ENCODE measurements at places on chromosomes 12 and 14.

- DNase-seq = no peak
Observed at GRCh38 chr12:99170037-99170436, 477.5 kb upstream of the GARIN6 start.

DNA sequence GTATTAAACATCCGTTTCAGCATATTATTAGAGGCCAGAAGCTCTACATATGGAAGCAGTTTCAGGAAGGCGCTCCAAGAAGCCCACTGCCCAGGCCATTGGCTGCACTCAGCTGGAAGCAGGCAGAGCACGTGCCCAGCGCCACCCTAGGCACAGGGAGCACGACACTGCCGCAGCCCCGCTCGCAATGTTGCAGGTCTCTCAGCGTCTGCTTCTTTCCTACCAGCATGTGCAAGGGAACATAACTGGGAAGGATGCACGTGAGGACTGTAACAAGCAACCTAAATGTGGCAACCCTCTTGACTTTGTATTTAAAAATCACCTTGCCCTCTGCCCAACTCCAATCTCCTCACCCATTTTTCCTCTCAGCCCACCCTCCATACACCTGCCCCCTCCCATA, 3.5 kb downstream of the TMEM132D start:
- DNase-seq = no peak

- no peak for DNase-seq
Observed at GRCh38 chr14:60722107-60722356, 2.1 kb downstream of the SIX4 start.

GRCh38 chr12:105030820-105031807, 45.0 kb downstream of the NOPCHAP1 start:
- DNase-seq = no peak

DNA sequence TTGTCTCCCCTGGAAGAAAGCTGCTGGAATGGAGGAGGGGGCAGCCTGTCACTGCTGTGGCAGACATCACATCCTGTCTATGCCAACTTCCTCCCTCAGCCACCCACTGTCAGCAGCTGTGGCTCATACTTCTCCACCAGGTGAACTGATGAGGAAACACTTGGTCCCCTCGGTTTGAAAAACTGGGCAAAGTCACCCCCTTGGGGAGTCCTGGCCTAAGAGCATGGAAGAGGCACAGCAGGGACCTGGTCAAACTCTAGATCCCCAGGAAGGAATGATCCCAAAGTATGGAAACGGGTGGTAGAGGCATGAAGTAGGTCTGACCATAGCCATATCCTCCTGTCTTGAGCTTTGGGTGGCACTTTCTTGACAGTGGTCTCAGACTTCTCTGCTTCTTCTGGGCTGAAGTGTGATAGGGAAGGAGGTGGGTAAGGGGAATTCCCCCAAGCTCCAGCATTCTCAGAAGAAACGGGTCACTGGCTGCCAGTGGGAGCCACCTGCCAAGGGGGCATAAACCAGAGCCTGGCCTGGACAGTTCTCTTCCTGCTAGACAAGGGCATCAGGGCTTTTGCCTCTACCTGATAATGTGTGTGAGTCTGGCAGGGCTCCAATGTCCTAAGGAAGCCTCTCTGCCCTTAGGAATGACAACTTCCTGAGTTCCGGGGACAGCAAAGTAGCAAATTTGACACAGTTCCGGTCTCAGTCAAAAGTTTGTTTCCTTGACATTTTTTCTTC, 36.0 kb downstream of the FMNL3 start:
- peak; percentile 39 for DNase-seq

- DNase-seq = no peak
Observed at GRCh38 chr14:31934767-31935266, 142.3 kb upstream of the ARHGAP5 start.

- DNase-seq = no peak
Observed at GRCh38 chr14:100536721-100537445, 50.3 kb downstream of the BEGAIN start.

- no peak for DNase-seq
Observed at GRCh38 chr12:53358836-53359419, 21.0 kb upstream of the SP1 start.

DNA sequence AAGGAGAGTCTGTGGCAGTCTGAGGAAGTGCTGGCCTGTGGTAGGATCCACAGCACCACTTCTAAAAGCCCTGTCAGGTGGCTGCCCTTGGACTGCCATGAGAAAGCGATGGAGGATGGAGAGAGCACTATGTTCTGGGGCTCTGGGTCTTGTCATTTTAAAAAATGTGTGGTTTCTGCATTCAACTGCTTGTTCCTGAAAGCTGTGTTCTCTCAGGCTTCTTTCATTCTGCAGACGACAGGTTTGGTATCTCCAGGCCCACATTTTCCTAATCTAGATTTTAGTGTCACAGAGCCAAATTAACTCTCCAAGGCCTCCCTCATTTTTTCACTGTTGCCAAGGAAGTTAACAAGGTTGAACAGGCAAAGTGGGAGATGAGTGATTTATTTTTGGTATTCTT, 10.5 kb downstream of the OVCH1 start:
- DNase-seq = no peak

- DNase-seq = no peak
Observed at GRCh38 chr12:87981495-87981894, 47.7 kb downstream of the C12orf50 start.

GRCh38 chr12:113136990-113137511, 1.5 kb upstream of the RASAL1 start:
- DNase-seq = no peak

GRCh38 chr14:99270458-99271220, 1.4 kb downstream of the BCL11B start:
- no peak for DNase-seq

- DNase-seq = no peak
Observed at GRCh38 chr14:65483647-65484046, 71.1 kb downstream of the FUT8 start.

GRCh38 chr12:102479939-102480338, 424 bp downstream of the IGF1 start:
- no peak for DNase-seq

- DNase-seq = no peak
Observed at GRCh38 chr12:132178801-132179401, 34.6 kb downstream of the NOC4L start.

DNA sequence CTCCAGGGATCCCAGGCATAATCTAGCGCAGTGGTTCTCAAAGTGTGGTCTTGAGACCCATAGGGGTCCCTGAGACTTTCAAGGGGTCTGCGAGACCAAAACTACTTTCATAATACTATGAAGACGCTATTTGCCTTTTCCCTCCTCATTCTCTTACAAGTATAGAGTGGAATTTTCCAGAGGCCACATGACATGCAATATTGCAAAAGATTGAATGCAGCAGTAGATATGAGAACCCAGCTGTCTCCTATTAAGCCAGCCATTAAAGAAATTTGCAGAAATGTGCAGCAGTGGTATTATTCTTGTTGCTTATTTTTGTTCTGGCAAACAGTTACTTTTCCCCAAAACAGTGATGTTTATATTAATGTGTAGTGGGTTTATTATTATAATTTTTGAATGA, 62.8 kb downstream of the VWF start:
- no peak for DNase-seq

DNA sequence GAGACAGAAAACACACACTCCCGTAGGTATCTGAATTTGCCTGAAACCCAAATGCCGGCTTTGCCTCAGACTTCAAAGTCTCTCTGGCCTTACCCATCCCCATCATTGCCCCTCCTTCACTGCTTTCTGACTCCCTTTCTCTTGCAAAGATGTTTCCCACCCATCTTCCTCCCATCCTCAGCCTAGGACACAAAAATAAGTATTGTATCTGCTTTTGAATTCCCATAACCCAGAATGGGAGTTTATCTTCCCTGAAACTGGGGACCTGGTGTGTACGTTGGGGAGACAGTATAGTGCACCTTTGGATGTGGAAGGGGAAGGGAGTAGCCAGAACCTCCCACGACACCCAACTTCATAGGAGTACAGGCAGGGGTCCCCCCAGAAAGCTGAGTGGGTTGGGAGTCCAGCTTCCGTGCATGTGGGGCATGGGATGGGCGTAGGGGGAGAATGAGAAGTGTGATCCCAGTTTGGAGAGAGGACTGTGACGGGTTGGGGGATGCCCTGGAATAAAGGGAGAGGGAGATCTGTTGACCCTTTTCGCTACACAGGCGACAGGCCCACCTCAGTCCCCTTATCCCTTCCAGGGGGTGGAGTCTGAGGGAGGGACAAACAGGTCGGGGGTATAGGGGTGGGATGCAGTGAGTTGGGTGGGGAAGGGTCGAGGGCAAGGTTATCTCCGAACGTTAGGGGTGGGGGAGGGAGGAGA, 488 bp upstream of the KIF5A start:
- no peak for DNase-seq

- no peak for DNase-seq
Observed at GRCh38 chr14:71444030-71444822, 488.0 kb upstream of the RGS6 start.

- DNase-seq = no peak
Observed at GRCh38 chr14:98919434-98919833, 352.6 kb downstream of the BCL11B start.

GRCh38 chr12:70812136-70812535, 108.4 kb downstream of the PTPRR start:
- DNase-seq = no peak

DNA sequence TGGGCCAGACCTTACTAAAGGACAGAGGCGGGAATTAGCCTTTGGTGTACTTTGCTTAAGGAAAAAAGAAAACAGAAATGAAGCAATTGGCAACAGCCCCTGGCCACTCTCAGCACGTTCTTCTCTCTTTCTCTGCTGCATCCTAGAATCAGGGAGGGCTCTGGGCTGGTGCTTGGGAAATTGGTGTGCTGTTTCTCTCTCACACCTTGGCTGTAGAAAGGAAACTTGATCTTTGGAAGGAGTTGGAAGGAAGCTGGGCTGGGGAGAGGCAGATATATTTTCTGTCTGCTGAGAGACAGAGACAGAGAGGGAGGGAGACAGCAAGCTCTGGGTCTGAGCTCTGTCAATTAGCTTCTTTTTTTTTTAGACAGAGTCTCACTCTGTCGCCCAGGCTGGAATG, 27.4 kb downstream of the NOS1 start:
- DNase-seq = no peak

- DNase-seq = no peak
Observed at GRCh38 chr12:131894981-131895639, 688 bp downstream of the ULK1 start.

- DNase-seq = no peak
Observed at GRCh38 chr14:83867566-83868225, 1662.2 kb upstream of the FLRT2 start.

DNA sequence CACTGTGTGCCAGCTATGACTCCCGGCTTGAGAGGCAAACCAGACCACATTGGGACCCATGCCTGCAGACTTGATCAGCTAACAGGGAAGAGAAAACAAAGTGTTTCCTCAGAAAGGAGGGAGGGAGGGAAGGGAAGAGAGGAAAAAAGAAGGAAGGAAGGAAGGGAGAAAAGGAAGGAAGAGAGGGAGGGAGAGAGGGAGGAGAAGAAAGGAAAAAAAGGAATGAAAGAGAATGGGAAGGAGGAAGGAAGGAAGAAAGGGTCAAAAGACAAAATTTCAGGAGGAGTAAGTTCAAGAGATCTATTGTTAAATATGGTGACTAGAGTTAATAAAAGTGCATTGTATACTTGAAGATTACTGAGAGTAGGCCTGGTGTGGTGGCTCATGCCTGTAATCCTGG, 18.9 kb downstream of the FIGNL2 start:
- no peak for DNase-seq

DNA sequence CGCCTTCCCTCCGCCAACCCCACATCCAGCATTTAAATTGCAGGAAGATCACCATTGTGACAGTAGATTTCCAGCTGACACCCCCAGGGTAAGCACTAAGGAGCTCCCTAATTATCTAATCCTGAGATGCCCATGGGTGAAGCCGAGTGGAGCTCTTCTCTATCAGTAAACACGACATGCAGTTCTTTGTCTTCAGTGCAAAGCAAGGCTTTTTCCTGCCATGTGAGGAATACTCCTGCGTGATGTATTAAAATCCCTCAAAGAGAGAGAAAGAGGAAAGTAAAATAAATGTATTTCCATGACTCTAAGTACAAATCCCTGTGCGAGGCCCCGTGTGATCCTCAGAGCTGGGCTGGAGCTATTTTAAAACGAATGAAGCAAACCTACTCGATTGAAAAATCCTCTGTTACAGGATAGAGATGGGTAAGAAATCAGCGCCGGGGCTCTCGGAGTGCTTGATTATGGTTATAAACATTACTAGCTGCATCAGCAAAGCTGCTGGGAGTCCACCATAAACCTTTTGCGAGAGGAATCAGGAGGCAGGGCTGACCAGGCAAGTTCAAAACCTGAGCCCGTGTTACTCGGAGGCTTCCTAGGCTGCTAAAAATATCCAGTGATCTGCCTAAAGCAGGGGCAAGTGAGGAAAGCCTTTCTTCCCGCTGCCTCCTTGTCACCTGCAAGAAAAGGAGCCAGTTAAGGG, 61.5 kb downstream of the MAP1LC3B2 start:
- no peak for DNase-seq

- no peak for DNase-seq
Observed at GRCh38 chr14:74579447-74580274, 32.4 kb downstream of the LTBP2 start.

DNA sequence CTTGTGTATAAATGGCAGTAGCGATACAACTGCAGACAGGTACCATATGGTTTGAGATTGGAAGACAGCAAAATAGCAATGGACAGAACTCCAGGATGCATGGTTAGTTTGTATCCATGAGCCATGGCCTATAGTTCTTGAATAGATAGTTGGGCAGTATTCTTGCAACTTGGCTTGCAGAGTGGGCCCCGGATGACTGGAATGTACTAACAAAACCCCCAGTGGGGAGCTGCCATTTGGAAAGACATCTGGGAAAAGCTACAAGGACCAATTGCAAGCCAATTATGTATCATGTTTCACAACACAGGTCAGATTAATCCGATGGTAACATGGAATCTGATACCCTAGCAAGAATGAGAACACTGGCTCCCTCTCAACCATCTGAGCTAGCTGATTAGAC, 279.6 kb downstream of the RERGL start:
- no peak for DNase-seq

GRCh38 chr12:84874125-84874824, 38.3 kb downstream of the SLC6A15 start:
- DNase-seq = no peak

- DNase-seq = no peak
Observed at GRCh38 chr14:67566908-67567307, 33.2 kb downstream of the PIGH start.

- no peak for DNase-seq
Observed at GRCh38 chr12:98974767-98975381, 329.8 kb downstream of the APAF1 start.

- no peak for DNase-seq
Observed at GRCh38 chr12:109589691-109590245, 16.2 kb downstream of the MVK start.

DNA sequence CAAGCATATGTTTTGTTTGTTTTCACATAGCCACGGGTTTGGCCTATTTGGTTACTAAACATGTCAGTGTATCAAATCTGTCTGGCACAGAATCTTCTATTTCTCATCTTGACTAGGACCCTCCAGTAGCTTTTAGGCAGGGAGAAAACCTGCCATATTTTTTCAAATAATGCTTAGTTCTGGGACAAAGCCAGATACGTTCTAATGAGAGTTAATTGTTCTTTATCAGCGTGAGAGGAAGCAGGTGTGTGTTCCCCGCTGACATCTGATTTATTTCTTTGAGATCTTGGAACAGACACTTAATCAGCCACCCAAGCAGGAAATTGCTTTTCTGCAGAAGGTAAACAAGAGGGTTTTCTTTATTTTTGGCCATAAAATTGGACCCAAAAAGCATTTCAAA, 54.8 kb downstream of the GOLGA5 start:
- DNase-seq = no peak

Data from C1 segment of cervical spinal cord (tissue), 14 donors.